CD4-positive, alpha-beta T cell treated with Interferon alpha-2 for 1 hour (primary cell): ENCODE measurements at places on chromosomes 5 and 9.

DNA sequence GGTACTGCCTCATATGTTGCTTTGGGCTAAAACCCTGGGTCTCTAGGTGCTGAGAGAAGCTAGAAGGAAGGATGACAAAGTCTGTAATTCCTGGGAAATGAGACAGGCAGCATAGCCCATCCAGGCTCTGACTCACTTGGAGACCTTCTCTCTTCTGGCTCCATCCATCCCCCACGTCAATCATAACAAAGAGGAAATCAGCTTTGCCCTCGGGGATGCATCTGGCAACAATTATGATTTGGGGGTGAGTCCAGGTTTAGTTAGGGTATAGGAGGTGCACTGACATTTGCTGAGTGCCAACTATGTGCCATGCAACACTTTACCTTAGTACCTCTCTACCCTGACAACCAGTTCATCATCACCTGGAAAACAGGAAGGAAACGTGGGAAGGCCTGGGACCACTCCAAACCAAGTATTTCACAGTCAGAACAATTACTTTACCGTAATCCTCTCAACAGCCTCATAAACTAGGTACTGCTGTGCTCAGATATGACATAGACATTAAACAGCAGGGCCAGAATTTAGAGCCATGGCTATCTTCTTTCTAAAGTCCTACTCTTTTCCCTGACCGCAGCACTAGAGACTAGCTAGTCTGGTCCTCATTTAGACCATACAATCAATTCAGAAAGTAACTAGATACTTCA, 39.1 kb upstream of the GZMA start:
- DNase-seq, result no peak

DNA sequence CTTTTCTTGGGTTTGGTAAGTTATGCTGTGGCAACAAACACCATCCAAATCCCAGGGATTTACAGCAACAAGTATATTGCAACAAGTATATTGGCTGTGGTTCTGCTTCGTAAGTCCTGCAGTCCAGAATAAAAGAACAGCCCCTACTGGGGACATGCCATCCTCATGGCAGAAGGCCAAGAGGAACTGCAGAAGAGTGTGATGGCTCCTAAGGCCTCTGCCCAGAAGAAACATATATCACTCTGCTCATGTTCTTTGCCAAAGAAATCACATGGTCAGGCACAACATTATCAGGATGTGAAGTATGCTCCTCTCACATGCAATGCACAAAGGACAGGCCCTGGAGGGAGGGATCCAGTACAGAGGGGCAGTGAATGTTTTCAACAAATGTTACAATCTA, 159.6 kb upstream of the TAS2R1 start:
- no peak for DNase-seq

DNA sequence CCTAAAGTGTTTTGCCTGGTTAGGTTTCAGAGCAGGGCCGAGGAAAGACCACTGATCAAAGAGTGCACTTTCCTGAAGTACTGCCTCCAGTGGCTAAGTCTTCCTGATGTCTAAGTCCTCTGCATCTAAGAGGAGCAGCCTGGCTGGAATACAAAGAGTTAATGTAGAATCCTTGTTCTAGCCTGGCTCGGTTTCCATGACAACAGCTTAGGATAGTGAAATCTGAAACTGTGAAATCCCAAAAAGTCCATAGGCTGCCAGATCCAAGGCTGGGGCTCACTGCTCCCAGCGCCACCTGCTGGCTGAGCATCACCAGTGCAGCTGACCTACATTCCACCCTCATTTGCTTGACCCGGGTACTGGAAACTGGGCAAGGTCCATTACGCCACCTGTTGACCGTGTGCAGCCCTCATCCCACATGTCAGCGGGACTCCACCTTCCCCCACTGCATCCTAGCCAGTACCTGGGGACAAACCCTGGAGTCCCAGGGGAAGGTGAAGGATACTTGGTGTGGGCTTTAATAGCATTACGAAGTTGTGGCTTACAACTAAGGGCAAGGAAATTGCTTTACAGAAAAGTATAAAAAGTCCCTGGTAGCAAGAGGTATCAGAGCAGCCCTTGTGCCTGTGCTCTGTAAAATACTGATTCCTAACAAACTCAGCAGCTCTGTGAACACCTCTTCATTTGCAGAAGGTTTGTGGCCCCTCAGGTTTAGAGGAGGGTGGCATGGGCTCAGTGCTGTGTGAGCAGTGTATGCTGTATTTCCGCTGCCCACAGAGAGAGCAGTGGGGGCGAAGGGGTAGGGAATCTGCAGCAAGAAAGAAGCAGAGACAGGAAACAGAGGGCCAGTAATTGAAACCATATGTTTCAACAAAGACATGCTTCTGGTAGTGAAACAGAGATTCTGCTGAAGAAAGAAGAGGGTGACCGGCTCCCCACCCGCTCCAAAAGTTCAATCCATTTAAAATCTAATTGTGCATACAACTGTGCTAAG, 36.0 kb downstream of the PCDHGC5 start:
- peak; percentile 57 for DNase-seq

DNA sequence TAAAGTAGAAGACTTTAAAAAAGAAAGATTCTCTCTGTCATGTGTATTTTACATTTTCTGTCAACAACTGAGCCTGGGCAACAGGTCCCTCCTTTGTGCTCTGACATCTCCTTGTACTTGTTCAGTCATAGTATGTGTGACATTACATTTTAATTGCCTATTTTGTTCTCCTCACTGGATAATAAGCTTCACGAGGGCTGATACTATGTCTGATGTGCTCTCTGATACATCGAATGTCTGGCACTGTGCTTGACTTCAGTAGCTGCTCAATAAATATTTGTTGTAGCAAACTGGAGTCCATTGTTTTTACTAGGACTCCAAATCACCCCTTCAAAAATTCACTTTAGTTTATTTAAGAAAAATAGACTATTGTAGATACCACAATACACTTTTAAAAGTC, 482.0 kb downstream of the RASEF start:
- no peak for DNase-seq

DNA sequence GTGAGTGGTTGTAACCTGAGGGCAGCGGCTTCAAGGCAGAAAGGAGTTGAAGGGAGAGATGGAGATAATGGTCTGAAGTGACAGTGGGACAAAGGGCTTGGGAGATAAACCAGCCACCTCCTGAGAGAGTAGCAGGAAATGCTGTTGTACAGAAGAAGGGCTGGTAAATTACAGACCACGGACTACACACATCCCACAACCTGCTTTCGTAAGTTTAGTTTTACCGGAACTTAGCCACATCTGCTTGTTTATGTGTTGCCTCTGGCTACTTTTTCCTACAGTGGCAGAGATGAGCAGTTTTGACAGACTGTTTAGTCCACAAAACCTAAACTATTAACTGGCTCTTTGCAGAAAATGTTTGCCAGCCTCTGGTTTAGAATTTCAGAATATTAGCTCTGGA, 269.5 kb downstream of the ARHGEF28 start:
- DNase-seq, result no peak

GRCh38 chr9:36222449-36222848, 31.7 kb downstream of the CLTA start:
- DNase-seq, result no peak

GRCh38 chr5:145587308-145587672, 247.9 kb downstream of the PRELID2 start:
- no peak for DNase-seq

GRCh38 chr9:72476617-72477437, 44.6 kb upstream of the TMC1 start:
- no peak for DNase-seq

DNA sequence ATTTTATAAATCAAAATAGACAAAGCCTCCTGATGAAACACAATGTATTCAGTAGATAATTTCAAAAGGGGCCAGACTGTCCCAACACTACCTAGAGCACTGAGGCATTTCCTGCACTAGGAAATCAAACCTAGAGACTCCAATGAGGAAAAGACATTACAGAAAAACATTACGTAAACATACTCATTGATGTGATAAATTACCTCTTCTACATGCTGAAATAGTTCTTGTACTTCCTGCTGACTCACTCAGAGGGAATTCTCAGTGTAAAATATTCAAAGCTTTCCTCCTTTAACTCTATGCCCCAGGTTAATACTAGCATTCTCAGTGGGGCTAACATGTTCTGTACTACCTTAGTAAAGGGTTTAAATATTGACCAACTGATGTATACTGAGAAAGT, 178.0 kb downstream of the ESM1 start:
- no peak for DNase-seq

- DNase-seq, result no peak
Measured at GRCh38 chr5:9405196-9405754, 140.6 kb downstream of the SEMA5A start.

DNA sequence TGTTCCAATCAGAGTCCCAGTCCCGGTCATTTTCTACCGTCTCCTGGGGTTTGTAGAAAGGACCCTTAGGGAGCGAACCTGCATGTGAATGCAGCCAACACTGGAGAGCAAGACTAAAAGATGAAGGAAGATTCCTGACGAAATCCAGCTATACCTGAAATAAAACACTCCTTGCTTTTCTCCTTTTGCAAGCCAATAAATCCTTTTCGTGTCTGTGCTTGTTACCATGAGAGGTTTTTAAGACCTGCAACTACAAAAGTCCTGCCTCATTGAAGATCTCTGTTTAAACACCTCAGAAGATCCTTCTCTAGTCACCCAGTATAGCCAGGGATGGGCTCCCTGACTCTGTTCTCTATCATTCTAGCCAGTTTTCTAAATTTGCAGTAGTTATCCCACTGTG, 10.0 kb upstream of the SLC34A1 start:
- no peak for DNase-seq

DNA sequence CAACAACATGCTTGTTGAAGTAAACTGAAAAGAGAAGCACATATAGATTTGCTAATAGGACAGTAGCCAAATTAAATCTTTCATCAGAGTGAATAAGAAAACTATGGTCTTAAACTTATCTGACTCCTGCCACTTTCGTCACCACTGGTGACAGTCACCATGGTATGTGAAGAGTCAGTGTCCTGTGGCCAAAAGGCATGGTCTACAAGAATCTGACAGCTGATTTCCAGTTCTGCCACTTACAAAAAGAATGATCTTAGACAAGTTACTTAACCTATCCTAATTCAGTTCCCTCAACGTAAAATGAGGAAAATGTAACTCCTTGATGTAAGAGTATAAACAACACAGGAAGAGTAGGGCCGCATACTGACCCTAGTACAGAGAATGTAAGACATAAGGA, 102.0 kb downstream of the LPAR1 start:
- DNase-seq, result no peak

DNA sequence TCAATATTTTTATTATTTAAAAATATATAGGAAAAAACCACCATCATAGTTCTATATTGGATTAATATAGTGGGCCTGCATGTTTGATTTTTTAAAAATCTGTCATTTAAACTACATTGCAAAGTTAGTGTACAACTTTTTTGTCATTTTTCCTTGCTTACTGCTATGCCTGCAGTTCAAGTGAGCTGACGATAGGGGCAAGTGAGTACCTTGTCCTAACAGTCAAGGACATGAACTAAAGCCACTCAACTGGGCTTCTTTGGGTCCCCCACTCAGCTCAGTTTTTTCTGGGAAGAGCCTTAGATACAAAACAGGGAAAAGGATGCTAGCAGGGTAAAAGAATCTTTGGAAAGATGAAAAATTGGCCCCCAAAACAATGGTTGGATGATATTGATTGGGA, 269.9 kb downstream of the MAN2A1 start:
- no peak for DNase-seq

DNA sequence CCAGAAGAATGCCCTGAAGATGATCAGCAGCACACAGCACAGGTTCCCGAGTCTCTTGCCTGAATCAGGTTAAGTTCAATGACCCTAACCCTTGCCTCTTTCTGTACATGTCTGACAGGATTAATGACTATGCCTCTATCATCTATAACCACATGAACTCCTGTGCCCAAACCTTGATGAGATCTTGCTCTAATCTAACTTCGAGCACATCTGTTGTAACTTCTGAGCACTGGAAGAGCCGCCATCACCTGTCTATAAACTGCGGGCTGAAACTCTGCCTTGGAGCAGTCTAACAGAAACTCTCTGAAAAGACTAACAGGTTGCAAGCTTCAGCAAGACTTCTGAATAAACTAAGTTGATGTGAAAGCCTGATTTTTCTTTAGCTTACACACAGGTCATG, 44.5 kb downstream of the SERINC5 start:
- no peak for DNase-seq

DNA sequence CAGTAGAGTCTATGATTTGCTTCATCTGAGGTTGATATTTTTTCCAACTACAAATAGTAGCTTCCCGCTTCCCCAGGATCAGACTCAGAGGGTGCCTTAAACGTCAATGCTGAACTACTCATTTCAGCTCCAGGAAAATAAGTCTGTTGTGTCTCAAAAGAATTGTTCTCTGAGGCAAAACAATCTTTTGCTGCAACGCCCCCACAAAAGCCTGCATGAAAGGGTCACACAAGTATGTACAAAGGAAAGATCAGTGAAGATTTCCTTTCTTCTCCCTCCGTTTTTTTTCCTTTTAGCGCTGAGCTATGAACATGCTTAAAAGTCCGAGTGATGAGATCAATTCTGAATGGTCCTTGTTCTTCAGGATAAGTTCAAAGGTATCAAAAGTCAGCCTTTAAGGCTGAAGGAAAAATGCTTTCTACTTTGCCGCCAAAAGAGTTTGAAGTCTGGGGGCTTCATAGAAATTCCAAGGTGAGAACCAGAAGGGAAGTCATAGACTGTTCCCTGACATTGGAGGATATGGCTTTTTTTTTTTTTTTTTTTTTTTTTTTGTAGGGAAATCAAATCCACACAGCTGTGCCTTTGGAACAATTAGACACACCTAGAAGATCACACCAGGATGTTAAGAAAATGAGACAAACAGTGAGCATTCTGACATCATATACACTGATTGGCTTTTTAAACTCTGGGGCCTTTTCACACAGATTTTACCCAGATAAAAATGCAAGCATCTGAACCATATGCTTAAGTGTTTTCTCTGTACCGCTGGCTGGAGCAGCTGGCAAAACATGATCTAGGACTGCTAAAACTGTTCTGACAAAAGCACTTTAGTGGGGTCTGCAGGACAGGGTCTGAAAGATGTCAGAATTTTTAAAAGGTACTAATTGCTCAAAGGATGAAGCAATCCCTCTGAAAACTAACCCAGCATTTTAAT, 329.3 kb downstream of the ENC1 start:
- no peak for DNase-seq

DNA sequence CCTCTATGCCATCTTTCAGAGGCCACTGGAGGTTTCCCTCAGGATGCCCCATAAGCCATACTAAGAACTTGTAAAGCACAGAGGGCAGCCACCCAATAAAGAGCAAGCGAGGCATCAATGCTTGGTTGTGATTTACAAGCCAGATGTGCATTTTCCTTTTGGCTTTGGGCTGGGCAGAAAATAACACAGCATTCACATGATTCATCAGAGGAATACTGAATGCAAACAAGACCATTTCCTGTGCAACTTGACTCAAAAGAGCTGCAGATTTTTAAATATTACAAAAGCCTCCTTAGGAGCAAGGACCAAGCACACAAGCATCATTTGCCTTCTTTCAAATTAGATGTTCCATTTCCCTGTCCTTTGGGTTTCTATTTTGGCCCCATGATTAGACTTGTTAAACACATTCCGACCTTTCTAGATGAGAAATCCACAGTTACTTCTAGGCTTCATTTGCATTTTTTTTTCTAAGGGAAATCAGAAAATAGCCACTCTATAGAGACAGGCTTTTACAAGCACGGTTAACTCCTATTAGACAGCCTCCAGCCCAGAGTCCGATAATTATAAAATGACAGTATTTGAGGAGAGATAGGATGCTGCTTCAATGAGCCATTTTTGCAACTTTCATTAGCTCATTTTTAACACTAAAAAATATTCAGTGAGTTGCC, 207.8 kb downstream of the SEMA5A start:
- no peak for DNase-seq
